Activated naive CD8-positive, alpha-beta T cell treated with anti-CD3 and anti-CD28 coated beads, Interleukin-2, amount 10 ng/mL, durations not matched to agents 7 days and 5 days (primary cell): ENCODE measurements at places on chromosomes 13 and 19. TPM values are rescaled to one million over a fixed set of nuclear protein-coding genes. Genes with fewer than 3 reads are reported as not detected.

DNA sequence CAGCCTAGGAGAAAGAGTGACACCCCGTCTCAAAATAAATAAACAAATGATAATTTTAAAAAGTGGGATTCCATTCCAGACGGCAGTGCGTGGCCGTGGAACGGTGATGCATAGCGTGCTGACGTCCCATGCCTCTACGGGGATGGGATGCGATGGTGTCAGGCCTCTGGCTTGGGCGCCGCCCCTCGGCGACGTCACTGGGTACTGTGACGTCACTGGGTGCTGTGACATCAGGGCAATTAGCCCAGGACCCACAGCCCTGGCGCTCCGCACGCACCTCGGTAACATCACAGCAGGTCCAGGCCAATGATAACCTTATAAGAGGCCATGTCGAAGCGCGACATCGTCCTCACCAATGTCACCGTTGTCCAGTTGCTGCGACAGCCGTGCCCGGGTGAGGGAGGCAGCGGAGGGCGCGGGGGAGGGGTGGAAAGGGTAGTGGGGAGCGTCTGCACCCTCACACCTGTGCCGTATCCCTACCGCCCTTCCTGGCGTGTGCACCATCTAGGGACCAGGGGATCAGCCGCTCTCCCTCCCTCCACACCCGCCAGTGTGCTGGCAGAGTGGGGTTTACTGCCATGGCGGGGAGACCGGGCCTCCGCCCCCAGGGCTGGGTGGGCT, at the start of gene GAPDHS:
GAPDHS (plus strand) TSS at position 256 of the 621 bp plus-strand sequence; CDS start at position 328, 72 bp downstream.
- DNase-seq = no peak

DNA sequence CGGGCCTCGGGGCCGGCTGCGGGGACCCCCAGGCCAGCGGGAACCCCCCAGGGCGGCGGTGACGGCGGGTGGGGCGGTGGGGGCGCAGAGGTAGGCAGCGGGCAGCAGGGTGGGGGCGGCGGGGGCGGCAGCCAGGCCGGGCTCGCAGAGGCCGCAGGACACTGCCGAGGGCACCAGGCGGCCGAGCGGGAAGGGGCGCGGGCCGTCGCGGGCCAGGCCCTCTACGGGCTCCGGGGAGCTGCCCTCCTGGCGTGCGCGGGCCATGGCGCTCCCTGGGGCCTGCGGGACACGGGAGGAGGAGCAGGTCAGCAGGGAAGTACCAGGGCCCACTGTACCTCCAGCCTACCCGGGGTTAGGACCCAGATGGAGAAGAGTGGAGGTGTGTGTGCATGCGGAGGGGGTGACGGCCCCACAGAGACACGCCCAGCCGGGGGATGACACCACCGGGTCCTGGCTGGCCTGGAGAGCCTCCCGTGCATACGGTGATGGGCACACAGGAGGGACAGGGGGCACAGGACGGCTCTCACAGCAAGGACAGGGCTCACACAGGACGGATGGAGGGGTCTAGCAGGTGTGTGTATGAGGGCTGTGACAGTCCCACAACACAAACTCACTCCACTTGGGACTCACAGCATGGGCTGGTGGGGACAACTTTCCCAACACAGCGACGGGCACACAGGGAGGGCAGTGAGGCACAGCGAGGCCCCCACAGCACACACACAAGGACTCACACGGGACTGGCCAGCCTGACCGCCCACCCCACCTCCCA, 2.6 kb downstream of the BBC3 start:
- DNase-seq = peak; percentile 71

DNA sequence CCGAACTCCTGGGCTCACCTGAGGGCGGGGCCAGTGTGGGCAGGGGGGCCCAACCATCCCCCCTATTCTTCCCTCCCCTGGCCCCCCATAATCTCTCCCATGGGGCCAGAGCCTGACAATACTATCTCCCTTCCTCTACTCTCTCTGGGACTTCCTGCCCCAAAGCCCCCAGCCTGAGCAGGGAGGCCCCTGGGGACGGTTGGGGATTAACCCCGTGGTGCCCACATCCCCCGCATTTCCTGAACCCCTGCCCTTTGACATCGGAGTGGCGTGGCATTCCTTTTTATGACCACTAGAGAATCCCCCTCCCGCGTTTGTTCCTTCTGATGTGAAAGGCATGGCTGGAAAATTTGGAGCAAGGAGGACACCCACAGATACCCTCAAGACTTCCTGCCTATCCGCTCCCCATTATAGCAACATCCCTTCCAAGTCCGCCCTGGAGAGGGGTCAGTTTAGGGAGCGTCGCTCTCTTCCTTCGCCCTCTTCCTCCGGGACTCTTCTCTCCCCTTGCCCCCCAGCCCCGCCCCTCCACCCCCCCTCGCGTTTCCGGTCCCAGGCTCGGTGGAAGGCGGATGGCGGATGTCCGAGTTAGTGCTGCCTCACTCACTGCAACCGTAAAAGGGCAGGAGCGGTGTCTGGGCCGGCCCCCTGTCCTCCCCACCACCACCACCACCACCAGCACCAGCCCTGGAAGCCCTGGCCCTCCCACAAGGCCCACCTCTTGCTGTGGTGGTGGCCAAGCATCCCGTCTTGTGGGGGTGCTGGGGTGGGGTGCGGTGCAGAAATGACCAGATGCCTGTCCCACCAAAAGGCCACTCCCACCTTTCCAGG, 1.8 kb downstream of the VASP start:
- DNase-seq = peak; percentile 60

DNA sequence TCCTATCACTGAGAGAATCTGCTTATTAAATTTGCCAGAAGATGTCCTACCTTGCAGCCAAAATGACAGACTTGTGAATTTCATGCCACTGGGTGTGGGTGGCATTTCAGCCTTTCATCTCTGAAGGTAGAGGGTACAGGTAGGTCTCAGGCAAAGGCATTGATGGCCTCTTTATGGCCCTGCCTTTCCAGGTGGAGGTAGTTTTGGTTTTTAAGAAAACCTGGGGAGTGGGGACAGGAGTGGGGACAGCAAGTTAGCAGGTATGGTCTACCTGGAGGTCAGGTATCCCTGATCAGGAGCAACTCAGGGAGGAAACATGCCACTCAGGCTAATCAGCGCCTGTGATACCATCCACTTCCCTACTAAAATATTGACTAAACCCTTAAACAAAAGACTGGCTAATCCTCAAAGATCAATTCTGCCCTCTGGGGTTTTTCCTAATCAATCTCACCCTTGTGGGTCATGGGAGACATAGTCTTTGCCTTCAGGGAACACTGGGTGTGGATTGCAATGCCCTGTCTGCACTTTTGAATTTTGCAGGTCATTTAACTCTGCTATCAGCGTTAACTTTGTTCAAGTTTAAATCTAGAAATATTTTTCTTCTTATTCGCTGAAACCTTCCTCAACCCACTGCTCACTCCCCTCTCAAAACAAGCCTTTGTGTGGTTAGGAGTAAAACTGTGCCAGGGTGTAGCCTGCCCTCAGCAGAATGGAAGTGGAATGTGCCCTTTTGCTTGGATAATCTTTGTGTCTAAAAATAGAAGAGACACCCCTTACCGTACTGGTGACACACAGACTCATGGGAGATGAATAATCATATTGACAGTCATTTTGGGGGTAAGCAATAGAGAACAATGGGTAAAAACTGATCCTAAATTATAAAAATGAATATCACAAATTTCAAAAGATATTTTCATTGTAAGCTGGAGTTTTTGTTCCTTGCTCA, 233.7 kb downstream of the COG6 start:
- DNase-seq = no peak

DNA sequence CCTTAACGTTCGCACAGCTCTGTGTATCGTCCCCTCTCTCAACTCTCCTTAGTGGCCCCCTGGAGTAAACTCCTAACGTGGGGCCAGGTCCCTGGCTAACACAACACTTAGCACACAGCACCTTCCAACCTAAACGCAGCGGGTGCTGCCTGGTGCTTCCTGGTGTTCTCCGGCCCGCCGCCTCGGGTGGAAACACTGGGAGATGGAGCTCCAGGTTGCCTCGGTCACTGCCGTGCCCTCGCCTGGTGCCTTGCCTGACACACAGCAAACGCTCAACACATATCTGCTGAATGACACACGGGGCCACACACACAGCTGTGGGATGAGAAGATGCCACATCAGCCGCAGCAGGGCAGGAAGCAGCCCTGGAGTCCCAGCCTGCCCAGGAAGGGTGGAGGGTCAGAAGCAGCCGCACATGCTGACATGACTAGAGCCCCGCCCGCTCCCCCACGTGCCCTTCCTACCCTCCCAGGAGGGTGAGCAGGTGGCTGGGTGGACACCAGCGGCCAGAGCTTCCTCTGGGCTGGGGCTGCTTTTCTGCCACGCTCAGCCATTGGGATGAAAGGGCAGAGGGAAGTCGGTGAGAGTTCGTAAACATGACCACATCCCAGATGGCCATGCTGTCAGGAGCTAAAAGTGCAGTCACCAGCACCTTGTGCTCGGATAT, 6.6 kb downstream of the PEPD start:
- DNase-seq = no peak

DNA sequence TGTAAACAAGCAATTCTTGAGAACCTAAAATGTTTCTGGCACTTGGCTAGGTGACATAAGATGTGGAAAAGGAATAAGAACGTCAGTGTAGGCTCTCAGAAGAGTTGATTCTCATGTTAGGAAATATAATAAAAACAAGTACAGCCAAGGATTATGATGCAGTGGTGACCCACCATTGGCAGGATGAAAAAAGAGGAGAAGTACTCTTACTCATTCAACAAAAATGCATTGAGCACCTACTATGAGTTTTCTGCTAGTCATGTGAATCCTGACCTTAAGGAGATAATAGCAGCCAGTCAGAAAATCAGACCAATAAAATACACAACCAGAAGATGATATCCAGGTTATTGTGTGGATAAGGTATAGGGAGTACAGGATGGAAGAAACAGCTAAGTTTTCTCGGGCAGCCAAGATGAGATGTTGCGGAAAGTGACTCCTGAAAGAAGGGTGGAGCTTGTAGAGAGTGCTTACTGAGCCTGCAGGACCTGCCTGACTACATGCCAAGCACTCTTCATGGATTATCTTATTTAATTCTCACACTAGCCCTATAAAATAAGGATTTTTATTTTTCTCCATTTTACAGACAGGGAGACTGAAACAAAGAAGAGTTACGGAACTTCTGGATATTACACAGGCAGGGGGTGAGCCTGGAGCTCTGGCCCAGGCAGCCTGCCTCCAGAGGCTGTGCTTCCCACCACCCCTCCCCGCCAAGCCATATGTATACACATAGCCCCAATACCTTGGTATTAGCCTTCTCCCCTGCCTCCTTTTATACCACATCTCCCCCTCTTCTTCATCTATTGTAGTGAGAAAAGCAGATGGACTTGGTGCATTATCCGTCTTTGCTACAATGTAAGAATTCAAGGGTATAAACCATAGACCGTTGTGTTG, 58.0 kb downstream of the TGDS start:
- no peak for DNase-seq

DNA sequence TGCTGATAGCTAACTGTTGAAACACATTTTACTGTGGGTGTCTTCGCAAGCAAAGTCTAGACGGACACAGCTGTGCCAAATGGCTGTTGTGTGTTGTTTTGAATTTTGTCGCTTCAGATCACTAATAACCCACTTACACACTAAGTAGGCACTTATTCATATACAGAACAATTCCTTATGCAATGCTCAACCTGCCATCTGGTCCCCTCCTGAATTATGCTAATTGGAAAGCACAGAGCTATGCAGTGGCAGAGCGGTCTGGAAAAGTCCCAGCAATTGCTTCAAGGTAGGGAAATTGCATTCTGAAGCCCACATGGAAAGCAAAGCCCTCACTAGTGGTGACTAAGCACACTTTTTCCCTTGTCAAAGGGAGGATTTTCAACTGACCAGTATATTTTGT, 69.9 kb downstream of the C13orf42 start:
- no peak for DNase-seq

GRCh38 chr19:19296953-19297689, 23.2 kb downstream of the SUGP1 start:
- DNase-seq = no peak

DNA sequence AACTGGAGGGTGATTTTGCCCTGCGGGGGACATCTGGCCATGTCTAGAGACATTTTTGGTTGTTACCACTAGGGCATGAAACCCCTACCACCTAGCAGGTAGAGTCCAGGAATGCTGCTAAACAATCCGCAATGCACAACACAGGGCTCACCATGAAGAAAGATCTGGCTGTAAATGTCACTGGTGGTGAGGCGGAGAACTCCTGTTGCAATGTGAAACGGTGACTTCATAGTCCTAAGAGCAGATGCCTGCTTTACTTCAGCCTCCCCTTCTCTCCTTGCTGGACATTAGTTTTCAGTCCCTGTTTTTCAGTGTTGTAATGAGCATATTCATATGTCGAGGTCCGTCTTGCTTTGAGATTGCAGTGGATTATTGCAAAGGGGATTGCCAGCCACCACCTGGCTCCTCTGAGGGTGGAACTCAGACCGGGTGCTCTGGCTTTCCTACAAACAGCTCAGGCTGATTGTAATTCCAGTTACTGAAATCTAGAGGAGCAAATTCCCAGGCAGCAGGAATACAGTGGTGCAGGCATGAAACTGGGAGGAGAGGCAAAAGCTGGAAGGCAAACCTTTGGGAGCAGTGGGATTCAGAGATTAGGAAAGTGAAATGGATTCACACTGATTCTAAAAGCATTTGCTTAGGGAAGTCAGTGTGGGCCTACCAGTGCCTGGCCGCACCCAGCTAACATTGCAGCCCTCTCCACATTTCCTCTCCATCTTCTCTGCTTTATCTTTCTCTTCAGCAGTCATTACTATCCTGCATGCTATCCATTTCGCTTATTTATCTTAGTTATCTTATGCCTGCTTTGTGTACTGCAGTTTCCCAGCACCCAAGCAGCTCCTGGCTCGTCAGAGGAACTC, 76.1 kb upstream of the PCDH8 start:
- no peak for DNase-seq

DNA sequence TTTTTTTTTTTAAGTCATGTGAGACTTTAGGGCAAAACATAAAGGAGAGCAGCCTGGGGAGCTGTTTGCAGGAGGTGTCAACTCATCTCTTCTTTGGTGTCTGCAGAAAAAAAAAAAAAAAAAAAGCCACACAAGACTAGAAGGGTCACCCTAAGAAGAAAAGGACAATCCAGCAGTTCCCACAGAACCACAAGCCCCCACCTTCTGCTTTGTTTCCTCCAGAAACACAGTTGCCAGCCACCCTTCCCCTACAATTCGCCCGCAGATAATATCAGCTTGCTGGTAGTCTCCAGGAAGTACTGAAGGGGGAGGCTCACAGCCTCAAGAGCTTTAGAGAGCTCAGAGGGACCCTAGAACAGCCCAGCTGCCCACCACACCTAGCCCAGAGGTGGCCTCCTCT, 22.3 kb upstream of the ZBTB7A start:
- DNase-seq = no peak

- no peak for DNase-seq
Observed at GRCh38 chr13:80633251-80633650, 292.3 kb upstream of the SPRY2 start.

Gene COMP
- not detected for total RNA-seq

DNA sequence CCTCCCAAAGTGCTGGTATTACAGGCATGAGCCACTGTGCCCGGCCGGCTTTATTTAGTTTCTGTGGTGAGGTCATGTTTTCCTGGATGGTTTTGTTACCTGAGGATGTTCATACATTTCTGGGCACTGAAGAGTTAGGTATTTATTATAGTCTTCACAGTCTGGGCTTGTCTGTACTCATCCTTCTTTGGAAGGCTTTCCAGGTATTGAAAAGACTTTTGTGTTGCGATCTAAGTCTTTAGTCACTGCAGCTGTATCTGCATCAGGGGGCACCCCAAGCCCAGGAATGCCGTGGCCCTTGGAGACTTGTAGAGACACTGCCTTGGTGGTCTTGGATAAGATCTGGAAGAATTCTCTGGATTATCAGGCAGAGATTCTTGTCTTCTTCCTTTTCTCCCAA, 12.8 kb downstream of the BLOC1S3 start:
- DNase-seq = no peak

GRCh38 chr19:46860846-46861690, at the start of gene ARHGAP35:
Gene ARHGAP35 (plus strand): TSS chr19:46860997. CDS start chr19:46918676, 57,679 bp downstream.
- DNase-seq = no peak

Gene SLC46A3
- 16.7 TPM for total RNA-seq

- DNase-seq = no peak
Observed at GRCh38 chr13:32135655-32136054, 104.1 kb downstream of the FRY start.
